CD4-positive, alpha-beta T cell treated with Interleukin-6 at 100 ng/mL for 8 hours (primary cell): ENCODE measurements at places on chromosomes 3 and 15.

GRCh38 chr3:150292891-150293290 is 115.2 kb upstream of the TSC22D2 start:
- DNase-seq, result no peak

DNA sequence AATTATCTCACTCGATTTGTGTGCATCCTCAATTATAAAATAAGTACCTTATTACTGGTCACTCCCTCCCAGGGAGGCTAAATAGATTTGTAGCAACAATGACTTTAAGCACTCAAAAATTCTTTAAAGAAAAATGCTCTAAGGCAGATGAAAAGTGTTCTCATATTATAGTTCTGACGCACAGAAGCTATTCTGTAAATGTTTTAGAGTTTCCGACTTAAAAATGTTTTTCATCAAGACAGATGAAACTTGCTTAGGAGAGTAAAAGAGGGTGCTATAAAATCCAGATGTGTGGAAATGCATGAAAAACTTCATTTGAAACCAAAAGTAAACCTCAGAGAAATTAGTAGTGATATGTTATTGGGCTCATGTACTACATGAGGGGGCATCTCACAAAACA is 398.4 kb upstream of the KCNMB2 start:
- no peak for DNase-seq

DNA sequence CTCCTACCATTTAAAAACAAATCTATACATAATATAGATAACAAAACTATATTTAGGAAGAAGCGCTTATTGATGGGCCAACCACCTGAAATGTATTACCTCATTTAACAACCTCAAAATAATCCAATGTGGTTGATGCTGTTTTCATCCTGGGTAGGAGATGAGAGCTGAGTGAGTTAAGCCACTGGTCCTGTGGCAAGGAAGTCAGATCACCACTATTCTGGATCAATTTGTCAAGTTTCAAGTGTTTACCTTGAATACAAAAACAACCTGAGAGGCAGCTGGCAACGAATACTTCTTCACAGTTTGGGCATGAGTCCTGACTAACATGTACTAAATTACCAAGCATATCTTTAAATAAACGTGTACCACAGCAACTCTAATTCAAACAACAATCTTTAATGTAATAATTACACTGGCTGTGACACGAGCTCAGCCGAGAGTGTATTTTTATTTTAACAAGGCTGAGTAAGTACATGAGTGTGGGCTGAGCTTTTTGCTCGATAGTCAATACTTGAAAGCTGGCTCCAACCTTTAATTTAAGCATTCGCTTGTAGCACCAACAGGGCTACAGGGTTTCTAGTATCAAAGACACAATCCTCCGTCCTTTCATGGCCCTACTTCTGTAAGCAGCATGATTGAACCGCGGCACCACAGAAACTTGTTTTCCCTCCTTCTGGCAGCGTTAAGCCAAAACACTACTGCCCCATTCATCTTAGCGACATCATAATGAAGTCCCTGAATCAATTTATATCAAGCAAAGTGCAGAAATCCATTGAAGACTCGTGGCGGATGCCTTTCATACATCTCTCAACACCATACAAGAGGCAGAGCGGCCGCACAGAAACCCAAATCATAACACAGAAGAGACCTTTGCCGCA is 93.8 kb upstream of the ICE2 start:
- no peak for DNase-seq

DNA sequence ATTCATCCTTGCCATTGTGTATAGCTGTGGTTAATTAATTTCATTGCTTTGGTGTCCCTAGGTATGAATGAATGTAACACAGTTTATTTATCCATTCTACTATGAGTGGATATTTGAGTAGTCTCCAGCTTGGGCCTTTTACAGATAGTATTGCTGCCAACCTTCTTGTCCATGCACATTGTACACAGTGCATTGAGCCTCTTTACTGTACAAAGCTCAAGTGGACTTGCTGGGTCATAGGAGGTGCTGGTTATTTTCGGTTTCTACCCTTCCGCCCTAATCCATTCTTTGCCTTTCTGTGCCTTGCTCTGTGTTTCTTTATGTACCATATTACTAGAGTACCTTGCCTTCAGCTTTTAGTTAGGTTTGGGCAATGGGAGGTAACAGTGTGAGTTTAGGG is 60.7 kb downstream of the DUT start:
- DNase-seq, result no peak

DNA sequence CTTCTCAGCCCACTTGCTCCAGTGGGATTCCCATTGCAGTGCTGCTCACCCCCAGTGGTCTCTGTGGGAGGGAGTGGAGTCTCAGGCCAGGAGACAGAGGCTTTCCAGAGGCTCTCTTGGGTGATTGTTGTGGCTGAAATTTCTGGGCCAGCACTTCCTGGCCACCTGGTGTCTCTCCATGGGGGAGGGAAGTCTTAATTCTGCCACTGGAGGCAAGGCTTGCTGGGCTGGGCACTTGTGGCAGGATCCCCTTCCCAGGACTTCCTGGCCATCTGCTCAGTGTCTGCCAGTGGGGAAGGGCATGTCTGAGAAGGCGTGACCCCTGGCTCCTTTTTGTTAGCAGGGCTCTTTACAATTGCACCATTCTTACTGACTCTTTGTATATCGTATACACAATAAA is 351.8 kb downstream of the GABRB3 start:
- no peak for DNase-seq

DNA sequence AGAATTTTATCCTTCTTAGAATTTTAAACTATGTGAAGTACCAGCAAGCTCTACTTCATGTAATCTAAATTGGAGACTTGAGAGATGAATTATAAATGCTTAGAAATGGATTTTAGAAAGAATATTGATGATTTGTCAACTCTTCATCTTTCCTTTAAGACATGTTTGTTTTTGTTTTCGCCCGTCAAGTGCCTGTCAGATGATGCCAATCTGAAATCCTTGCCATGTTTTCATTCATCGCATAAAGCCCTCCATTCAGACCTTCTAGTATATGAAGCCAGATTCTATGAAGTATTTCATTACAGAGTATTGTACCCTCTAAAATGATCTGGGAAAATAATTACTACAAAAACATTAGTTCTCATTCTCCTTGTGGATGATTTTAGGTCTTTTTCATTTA is 223.2 kb upstream of the SOX2 start:
- no peak for DNase-seq

DNA sequence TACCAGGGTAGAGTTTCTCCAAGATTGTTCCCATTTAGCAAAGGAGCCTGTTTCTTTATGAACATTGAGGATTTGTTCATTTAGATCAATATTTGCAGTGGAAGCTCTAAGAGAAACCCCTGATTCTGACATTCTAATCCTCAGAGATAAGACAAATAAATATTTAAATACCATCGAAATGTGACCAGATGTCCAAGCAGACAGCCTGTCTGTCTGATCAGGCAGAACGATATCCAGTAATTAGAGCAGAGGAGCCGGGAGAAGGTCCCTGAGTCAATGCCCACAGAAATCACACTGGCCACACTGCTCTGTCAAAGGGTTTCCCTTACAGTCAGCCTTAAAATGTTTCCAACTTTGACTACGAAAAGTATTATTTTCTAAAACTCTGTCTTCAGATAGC is 15.7 kb upstream of the ARPIN start:
- no peak for DNase-seq

DNA sequence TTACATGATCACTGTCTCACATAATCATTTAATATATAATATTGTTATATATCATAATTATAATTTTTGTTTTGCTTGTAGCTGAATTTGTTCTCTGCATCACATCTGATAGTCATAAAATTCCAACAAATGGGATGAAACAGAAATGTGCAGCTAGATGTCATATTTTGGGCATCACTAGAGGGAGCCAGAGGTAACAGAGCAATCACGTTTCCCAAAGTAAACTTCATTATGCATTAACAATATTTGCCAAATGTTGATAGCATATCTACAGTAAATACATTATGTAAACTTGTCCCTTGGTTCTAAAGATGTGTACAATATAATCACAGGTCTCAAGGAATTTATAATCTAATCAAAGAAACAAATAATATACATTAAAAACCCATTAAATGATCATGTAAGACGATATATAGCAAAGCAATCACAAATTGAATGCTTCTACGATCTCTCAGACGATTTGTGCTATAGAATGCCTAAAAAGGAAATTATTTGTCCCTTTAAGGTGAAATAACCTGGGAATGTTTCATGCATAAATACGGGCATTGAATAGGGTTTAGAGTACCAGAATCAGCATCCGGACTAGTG is 234.2 kb upstream of the MCTP2 start:
- DNase-seq, result no peak

GRCh38 chr3:31735667-31736066 is 202.9 kb downstream of the STT3B start:
- DNase-seq, result no peak

DNA sequence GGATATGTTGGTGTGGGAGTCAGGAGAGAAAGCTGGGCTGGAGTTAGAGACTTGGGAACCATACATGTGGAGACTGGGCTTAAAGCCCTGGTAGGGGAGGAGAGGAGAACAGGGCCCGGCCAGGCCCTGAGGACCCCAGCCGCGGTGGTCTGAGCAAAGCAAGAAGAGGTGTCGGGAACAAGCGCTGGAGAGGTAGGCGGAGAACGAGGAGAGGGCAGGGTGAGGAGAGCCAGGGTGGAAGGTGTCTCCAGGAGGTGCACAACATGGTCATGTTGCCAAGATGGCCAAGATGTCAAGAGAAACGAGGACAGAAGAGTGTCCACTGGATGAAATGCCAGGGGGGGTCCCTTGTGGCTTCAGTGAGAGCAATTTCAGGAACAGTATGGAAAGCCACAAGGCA is 5.5 kb downstream of the CHAC1 start:
- DNase-seq, result no peak
